Tibial artery (tissue), 4 donors: ENCODE measurements at places on chromosomes 7 and 10.
A peak's percentile ranks its signal among the peaks of the same experiment; 100 is the strongest.

DNA sequence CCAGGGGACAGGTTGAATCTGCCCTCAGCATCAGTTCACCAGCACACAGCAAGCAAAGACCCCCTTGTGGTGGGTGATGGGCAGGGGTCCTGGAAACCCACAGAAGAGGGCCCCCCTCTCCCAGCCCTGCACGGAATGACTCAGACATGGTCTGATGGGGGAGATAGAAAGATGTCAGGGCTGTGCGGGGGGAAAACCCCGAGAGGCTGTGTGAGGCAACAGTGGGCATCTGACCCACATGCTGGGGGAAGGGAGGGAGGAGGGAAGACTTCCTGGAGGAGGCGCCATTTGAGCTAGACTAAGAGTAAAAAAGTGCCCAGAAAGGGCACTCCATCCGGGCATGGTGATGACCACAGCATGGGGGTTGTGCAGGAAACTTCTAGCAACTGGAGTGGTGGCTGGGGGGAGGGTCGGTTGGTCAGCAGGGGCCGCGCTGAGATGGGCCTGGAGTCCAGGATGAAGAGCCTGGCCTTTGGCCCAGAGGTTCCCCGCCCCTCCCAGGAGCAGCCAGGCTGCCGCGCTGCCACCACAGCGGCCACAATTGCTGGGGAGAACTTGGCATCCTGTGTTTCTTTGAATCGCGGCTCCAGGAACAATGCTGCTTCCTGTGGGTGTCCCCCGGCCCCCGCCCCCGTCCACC, 2.5 kb downstream of the LFNG start:
- DNase-seq, result no peak

GRCh38 chr7:31735991-31736982, 49.3 kb downstream of the PPP1R17 start:
- peak; percentile 43 for DNase-seq

- DNase-seq, result peak; percentile 45
Observed at GRCh38 chr10:104122225-104123107, 495 bp downstream of the SFR1 start.

DNA sequence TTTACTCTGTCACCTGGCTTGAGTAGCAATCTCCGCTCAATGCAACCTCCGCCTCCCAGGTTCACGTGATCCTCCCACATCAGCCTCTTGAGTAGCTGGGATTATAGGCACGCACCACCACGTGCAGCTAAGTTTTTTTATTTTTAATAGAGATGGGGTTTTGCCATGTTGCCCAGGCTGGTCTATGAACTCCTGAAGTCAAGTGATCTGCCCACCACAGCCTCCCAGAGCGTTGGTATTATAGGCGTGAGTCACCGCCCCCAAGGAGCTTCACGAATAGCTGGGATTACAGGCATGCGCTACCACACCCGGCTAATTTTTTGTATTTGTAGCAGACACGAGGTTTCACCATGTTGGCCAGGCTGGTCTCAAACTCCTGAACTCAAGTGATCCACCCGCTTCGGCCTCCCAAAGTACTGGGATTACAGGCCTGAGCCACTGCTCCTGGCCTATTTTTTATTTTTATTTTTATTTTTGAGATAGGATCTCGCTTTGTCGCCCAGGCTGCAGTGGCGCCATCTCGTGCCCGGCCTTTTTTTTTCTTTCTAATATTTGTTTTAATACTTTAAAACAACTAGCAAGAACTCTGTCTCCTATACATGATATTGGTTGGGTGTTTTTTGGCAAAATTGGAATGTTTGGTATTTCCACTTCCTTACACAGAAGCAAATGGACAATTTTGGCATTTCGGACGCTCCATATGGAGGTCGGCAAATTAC, 1.1 kb downstream of the EFCAB10 start:
- no peak for DNase-seq

- no peak for DNase-seq
Observed at GRCh38 chr10:65786279-65786678, 1139.6 kb upstream of the LRRTM3 start.

DNA sequence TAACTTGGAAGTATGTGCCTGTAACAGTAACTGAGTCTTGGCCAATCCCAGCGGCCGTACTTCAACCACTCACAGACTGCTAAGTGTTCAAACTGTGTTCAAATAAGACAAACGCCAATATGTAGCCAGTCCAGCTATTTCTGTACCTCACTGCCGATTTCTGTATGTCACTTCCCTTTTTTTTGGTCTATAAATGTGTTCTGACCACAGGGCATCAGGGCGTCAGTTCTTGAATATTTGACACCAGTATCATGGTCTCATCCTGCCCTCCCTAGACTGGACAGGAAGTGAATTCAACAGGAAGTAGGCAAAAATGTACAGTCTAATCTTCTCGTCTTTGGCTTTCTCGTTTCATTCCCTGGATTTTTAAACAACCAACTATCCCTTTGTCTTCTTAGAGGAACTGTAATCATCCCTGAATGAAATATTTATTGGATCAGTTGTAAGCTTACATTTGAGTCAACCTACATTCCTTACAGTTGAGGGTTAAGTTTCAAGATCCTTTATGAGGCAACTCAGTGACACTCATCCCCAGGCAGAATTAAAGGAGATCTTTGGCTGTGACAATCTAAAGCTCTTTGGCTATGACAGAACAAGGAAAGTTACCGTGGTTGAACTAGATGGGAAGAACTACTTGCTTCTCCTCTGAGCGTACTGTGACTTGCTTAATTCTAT, 232.7 kb downstream of the NSUN6 start:
- no peak for DNase-seq

GRCh38 chr7:95092324-95092723, 184.9 kb downstream of the PPP1R9A start:
- no peak for DNase-seq

DNA sequence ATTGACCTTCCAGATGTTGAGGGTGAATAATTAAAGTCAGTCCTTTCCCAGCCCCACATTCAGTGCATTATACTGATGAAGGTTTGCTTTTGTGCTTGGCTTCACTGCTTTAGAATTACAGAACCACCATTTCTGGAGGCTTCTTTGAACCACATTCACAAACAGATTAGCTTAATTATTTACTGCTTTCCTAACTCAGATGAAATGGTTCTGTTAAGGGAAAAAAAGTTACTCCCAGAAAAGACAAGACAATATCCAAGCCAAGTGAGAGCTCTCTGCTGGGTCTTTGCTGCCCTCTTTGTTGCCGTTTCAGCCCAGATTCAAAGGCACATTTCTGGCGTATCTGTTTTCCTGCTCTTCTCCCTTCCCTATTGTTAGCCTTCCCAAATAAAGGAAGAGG, 188.9 kb downstream of the AHR start:
- no peak for DNase-seq

- no peak for DNase-seq
Observed at GRCh38 chr10:102559764-102560163, 56.0 kb downstream of the SUFU start.

DNA sequence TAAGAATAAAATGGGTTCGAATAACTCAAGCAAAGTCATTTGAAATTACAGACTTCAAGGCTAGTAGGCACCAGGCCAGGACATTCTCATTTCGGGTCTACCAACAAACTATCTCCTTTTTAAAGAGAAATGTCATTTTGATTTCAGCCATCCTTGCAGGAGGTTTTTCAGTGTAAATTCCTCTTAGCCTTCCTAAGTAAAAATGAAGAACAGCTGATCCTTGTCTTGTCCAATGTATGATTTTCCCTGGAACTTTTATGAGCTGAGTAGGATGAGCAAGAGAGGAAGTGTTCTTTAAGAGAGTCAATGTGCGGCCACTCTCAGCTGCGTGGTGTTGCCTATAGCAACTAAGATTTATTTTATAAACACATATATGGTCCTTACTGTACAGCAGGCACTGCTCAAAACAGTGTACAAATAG, 110.1 kb downstream of the PLCE1 start:
- DNase-seq, result no peak
